ENCODE measurements at places on chromosomes 5 and 9.
A peak's percentile ranks its signal among the peaks of the same experiment; 100 is the strongest.

DNA sequence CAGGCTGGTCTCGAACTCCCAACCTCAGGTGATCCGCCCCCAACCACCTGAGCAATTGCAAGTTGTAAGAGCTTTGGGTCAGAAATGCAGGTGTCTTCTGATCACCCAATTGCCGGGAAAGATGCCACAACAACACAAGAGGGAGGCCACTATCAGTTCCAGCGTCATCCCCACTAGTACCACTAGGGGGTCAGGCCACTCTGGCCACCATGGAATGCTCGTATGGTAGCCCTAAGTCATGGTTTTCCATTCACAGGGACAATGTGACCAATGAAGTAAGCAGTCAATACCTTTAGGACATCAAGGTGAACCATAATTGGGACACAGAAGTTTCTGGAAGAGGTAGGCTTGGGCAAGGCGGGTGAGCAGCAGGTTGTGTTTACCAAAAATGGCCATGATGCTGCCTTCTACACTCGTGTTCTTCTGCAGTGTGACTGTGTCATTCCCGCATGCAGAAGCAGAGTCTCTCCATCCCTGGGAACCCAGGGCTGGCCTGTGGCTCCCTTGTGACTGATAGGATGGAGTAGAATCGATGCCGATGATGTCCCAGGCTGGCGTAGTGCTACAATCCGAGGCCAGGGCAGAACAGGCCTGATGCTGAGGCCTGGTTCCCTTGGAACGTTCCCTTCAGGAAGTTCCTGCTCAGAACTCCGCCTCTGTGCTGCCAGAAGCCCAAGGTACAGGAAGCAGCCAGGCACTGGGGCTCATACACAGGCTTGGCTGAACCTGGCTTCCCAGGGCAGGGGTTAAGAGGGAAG is 42.2 kb upstream of the ANKRD33B start:
- no peaks in the 10 kb centered on the region for H3K36me3 ChIP-seq
- no peak overlapping the region for H3K4me3 ChIP-seq
- H3K27me3 ChIP-seq = no peaks in the 10 kb centered on the region
- no peaks in the 10 kb centered on the region for H3K4me1 ChIP-seq

DNA sequence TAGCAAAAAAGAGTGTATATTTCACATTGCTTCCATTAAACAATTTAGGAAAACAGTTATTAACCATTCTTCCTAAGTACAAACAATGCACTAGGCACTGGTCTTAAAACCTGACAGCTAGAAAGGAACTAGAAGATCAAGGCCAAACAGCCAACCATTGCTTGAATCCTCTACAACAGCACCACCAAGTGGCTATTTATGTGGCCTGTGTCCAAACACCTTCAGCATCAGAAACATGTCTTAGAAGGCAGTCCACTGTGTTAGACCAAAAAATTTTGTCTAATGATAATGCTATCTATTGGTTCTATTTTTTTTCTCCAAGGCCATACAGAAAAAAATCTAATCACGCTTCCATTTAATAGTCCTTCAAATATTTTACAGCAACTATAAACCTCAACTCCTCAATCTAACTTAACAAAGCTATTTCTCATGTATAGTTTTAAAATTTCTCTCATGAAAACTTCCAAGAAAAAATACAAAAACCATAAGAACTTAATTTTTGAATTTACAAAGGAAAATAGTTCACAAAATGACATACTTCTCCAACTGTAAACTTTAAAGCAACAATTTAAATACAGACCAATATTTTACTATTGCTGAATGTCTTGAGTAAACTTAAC is 36.1 kb downstream of the CAAP1 start:
- peaks cover 13% of the 10 kb centered on the region for H3K36me3 ChIP-seq
- DNase-seq = peak; percentile 70
- no peaks in the 10 kb centered on the region for H3K4me1 ChIP-seq
- H3K27me3 ChIP-seq = no peaks in the 10 kb centered on the region
- H3K27ac ChIP-seq = no peak overlapping the region

DNA sequence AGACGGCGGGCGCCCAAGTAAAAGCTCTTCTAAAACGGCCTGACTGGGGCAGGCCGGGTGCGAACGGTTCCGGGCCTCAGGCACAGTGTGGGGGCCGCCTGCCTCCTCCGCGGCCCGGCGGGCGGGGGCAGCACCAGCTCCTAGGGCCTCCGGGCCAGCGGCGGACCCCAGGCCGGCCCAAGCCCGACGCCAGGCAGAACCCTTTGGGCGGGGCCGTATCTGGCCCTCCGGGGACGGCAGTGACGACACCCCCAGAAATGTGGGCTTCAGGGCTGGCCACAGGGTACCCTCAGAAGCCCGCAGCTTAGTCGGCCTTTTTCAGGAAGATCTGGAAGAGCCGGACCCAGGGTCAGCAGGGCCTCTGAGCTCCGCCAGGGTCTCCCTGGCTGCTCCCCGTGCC is 4.0 kb downstream of the LTC4S start:
- H3K27me3 ChIP-seq = no peaks in the 10 kb centered on the region
- no peak for DNase-seq
- peaks cover 11% of the 10 kb centered on the region for H3K36me3 ChIP-seq
- no peak overlapping the region for H3K4me3 ChIP-seq
- peaks cover 5% of the 10 kb centered on the region for H3K4me1 ChIP-seq

DNA sequence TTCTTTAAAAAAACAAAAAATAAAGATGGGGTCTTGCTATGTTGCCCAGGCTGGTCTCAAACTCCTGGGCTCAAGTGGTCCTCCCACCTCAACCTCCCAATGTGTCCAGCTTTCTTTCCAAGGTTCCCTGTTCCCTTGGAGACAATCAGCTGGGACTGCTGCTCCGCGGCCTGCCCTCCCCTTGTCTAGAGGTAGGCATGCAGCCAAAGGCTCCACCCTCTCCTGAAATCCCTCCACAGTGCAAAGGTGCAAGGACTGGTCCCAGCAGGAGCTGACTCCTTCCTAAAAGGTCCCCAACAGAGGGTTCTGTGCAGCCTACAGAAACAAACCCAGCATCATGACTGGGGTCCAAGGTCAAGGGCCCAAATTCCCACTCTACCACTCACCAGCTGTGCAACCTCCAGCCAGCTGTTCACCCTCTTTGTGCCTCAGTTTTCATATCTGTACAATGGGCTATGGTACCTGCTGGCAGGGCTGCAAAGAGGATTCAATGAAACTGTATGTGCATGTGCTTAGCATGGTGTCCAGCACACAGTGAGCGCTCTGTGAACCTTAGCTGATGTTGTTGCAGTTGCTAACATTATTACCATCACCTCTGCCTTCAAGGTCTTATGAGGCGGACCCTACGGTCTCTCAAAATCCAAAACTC is 47.5 kb downstream of the BARX1 start:
- no peaks in the 10 kb centered on the region for H3K27me3 ChIP-seq
- no peak overlapping the region for H3K27ac ChIP-seq
- DNase-seq = no peak

DNA sequence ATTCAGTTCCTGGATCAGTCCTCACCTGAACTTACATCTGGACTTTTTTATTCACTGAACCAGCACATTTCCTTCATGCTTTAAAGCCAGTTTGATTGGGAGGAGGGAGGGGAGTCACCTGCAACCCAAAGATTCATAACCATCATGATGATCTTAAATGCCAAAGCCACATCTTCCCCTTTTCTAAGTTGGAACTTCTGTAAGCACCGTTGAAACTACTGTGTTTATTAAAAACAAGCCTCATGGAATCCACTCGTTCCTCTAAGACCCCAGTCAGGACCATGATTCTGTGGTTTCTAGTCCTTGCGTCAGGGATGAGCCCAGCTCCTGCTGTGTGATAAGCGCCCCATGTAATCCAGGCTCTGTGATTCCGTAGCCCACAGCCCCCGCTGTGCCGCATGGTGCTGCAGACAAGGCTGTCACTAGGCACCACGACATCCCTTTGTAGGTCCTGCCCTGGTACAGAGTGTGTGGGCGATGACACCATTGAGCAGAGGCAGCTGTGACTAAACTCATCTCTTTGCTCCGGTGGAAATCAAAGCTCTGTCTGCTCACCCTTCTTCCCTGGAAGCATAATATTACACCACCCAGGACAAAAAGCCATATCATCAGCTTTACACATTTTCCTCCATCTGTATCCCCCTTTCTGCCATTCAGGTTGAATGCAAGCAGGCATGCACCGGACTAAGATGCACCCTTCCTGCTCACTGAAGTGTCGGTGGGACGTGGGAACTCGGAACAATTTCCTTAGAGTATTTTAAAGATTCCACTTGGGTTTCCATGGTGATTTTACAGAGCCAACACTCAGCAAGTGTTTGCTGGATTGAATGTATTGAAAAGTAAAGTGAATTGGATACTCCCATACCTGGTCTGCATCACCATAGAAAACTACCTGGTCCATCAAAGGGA is 132.0 kb upstream of the FSTL4 start:
- H3K4me1 ChIP-seq = no peaks in the 10 kb centered on the region
- no peaks in the 10 kb centered on the region for H3K36me3 ChIP-seq
- H3K4me3 ChIP-seq = no peak overlapping the region

GRCh38 chr9:17875886-17876285 is 297.0 kb downstream of the SH3GL2 start:
- H3K27me3 ChIP-seq = no peaks in the 10 kb centered on the region
- no peak overlapping the region for H3K27ac ChIP-seq
- H3K36me3 ChIP-seq = no peaks in the 10 kb centered on the region
- H3K4me3 ChIP-seq = no peak overlapping the region

DNA sequence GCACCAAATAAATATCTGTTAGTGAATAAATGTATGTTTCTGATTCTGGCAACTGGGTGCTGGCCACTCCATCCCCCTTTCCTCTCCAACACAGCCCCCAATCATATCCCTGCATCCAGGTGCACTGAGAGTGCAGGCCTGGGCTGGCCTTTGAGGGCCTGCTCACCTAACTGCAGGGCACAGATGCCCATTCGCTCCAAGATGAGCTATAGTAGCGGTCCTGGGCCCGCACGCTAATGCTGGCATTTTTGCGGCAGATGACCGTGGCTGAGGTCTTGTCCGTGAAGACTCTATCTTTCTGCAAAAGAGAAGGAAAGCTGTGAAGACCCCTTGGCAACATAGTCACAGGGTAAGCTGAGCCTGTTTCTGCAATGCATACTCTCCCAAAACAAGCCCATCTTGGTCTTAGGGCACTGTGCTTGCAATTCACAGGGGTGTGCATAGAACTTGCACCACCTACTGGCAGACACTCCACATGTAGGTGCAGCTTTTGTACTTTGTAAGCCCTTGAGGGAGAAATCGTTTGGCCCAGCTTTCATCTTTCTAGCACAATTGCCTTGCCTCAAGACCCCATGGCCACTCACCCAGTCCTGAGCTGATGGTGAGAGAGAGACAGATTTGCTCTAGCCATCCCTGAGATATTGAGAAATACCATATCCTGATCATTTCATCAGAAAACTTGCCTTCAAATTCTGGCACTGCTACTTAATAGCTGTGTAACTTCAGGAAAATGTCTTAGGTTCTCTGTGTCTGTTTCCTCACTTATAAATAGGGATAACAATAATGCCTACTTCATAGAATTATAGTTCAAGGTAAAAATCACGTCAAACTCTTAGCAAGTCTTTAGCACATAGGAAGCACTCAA is 13.5 kb downstream of the IL12B start:
- no peak overlapping the region for H3K4me3 ChIP-seq
- no peaks in the 10 kb centered on the region for H3K36me3 ChIP-seq
- H3K27me3 ChIP-seq = no peaks in the 10 kb centered on the region
- DNase-seq = peak; percentile 53

Data from small intestine (tissue), 16 donors.